Kidney (tissue), 22 donors: ENCODE measurements at places on chromosomes 16 and 17.

- no peak for DNase-seq
Observed at GRCh38 chr16:49779979-49780378, 75.9 kb downstream of the ZNF423 start.

GRCh38 chr17:15343749-15344148 is 2.4 kb upstream of the TEKT3 start:
- DNase-seq = no peak

- no peak for DNase-seq
Observed at GRCh38 chr17:50560931-50561745, 623 bp downstream of the CACNA1G start.

- DNase-seq = no peak
Observed at GRCh38 chr17:33531311-33531710, 238.2 kb upstream of the ASIC2 start.

DNA sequence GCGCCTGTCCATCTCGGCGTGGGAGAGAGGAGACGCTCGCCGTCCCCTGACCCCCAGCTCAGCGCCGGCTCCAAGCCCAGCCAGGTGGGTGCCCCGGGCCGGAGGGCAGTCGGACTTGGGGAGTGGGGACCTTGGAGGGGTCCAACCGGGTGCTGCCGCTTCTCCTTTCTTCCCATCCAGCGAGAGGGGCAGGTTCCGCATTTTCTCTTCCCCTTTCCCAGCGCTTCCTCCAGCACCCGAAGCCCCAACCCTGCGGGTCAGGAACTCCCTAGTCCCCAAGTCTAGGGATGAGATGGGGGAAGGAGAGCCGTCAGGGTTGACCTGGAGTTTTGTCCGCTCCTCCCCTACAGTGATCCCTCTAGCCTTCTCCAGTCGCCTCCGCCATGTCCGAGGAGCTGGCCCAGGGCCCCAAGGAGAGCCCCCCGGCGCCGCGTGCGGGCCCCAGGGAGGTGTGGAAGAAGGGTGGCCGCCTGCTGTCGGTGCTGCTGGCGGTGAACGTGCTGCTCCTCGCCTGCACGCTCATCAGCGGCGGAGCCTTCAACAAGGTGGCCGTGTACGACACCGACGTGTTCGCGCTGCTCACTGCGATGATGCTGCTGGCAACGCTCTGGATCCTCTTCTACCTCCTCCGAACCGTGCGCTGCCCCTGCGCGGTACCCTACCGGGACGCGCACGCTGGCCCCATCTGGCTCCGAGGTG is at the start of gene OTOP2:
TSS of gene OTOP2 (plus strand) at position 24 of the 699 bp plus-strand sequence. CDS start at position 384, 360 bp downstream.
- peak; percentile 63 for DNase-seq

GRCh38 chr17:44798356-44798755 is 31.7 kb downstream of the GJC1 start:
- DNase-seq = no peak

DNA sequence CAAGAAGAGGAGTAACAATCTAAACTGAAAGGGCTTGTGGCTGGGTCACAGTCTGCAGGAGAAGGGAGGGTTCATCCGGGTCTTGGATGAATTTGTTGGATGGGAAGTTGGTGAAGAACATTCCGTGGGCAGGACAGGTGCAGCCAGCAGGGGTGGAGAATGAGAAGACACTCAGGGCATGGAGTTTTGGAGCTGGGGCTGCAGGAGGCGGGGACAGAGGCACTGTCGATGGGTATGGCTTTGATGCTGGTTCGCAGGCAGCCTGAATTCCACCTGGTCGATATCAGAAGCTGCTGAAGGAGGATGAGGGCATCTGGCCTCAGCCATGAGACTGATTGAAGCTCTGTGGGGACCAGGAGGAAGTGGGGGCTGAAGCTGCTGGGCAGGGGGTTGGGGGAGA is 36.1 kb upstream of the CBFA2T3 start:
- no peak for DNase-seq

- no peak for DNase-seq
Observed at GRCh38 chr16:89018282-89019158, 41.5 kb upstream of the CBFA2T3 start.

DNA sequence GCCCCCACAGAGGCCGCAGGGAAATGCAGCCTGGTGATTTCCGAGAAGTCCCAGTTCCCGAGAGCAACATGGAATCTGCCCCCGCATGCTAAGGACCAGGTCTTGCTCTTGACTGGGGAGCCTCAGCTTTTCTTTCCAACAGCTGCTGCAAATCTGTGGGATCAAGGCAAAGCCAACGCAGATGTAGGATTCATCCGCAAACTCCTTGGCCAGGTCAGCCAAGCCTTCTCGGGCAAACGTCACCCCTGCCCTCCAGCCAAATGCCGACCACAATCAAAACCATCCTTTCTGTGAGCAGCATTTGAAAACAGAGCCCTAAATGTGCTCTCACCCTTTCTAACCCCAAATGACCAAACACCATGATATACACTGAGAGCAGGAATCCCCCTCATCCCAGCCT is 54.0 kb downstream of the MRM3 start:
- DNase-seq = peak; percentile 22

DNA sequence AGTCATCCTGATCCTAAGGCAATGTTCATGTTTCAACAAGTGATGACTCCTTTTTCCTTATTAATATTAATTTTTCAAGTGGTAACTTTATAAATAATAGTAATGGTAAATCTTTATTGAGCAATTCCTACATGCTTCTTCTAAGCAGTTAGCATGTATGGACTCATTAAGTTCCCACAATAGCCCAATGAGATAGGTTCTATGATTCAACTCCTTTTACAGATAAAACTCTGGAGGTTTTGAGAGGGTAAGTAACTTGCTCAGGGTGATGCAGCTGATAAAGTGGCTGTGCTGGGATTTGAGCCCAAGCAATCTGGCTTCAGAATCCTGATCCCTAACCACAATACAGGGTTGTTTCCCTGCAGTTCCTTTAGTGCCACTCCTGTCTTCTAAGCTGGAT is 25.3 kb downstream of the SLC47A1 start:
- DNase-seq = no peak

DNA sequence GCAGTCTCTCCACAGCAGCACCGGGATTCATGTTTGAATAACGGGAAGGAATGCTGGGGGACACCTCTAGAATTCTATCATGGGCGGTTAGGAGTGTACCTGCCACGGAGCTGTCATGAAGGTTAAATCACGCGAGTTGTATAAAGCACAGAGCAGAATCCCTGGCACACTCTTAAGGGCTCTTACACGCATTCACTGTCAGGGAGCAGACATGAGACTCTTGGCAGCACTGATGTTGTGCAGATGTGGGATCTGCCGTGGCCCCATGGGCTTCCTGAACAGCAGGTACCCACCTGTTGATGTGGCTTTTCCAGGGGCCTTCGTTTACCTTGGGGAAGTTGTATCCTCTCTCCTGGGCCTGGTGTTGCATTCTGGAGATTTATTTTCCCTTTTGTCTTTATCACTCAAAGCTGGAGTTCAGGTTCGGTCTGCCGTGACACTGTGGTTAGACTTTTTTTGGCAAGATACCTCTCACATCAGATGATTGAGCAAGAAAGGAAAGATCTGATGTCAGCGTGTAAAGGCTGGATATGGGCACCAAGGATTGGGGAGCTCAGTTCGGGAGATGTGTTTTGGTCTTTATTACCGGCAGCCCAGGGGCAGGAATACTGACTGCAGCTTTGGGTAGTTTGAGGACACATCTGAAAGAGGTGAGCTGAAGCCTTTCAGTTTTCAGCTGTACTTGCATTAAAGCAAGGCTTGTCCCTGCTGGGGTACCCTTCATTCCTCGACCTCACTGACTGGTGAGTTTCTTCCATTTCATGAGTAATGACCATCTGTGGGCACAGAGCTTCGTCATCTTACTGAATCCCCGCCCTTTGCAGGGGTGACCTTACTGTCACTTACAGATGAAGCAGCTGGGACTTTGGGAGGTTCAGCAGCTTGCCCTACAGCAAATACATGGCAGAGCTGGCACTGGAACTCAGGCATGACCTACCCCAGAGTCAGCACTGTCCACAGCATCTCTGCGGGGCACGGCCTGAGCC is 19.3 kb downstream of the KNOP1 start:
- no peak for DNase-seq

DNA sequence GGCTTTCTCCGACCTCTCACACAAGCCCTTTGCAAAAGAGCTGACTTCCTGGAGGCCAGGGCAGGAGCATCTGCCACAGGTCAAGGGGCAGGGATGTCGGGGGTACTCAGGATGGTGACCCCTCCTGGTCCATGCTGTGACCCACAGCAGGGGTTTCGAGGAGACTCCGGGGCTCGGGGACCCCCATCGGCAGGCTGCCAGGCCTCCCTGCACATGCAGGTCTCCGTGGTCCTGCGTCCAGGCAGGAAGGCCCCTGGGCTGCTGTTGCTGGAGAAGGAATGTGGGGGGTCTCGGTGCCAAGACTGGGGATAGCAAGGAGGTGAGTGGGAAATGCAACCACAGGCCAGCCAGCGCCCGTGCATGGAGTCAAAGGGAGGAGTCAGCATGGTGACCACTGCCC is 11.6 kb downstream of the NATD1 start:
- no peak for DNase-seq

DNA sequence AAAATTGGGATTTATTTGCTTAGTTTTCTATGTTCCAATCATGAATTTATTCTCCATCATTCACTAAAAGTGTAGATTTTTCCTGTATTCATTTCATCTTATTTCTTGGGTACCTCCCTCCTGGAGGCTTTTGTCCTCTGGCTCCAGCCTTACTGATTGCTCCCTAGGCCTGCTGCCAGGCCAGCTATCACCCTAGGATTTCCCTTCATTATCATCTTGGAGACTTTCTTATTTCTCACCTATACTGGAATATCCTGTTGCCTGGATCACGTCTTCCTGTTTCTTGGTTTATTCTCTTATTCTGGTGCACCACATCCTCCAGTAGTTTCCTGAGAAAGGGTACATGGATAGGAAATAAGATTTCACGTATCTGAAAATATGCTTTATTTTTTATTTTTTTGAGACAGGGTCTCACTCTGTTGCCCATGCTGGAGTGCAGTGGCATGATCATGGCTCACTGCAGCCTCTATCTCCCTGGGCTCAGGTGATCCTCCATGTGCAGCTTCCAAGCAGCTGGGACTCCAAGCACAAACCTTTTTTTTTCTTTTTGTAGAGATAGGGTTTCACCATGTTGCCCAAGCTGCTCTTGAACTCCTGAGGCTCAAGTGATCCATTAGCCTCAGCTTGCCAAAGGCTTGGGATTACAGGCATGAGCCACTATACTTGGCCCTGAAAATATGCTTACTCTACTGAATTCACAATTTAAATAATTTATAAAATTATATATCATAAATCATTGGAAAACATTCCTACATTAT is 13.3 kb upstream of the KPNB1 start:
- DNase-seq = no peak

DNA sequence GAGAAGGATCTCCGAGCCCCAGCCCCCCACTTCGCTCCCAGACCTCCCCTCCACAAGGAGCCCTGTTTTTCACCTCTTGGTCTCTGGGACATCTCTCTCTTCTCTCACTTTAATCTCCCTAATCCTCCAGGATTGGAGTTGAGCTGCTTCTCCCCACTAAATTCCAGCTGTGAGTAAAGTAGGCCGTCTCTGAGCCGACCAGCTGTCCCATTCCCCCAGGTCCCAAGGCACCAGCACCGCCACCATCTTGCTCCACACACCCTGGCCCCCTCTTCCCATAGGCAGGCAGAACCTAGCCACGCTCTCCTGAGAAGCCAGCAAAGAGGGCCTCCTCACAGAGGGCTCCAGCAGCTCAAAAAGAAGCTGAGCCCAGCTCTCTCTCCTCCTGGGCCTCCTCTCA is 878 bp downstream of the DLG4 start:
- DNase-seq = no peak

- no peak for DNase-seq
Observed at GRCh38 chr17:66491213-66491612, 188.8 kb downstream of the PRKCA start.

DNA sequence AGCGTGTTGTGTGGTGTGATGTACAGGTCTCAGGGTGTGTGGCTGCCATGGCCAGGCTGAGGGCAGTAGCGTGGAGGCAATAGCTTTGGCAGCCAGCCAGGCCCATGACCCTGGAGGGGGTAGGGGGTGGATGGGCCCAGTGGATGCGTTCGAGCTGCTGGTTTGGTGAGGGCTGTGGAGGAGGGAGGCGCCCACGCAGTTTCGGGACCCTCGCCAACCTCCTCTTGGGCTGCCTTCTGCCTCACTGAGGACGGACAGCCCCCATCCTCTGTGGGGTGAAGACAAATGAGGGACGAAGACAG is 238.6 kb upstream of the GSE1 start:
- no peak for DNase-seq

DNA sequence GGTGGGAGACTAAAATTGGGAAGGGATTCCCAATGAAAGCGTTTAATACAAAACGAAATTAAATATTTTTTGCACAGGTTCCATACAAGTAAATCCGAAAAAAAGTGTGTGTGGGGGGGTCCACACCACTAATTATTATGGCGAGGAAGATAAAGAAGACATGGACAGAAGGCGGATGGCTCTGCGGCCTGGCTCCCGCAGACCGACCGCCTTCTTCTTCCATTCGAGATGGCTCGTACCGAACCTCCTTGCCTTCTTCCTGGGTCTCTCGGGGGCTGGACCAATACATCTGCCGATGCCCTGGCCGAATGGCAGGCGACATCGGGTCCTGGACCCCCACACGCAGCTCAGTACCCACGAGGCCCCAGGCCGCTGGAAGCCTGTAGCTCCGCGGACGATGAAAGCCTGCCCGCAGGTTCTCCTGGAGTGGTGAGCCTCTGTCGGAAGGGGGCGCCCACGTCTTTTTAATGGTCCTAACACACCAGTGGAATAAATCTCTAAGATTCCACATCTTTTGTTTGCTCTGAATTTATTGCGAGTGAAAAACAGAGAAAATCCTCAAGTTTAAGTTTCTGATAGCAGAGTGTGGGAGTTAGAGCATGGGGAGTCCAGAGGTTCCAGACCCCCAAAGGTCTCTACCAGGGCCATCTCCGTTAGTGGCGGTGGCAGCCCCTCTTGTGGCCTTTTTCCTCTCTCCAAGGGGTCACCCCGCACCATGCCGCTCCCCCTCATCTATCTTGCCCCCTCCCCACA is 1.4 kb downstream of the PRAC2 start:
- DNase-seq = peak; percentile 94

- no peak for DNase-seq
Observed at GRCh38 chr17:1324201-1324771, 44.8 kb downstream of the TRARG1 start.

- no peak for DNase-seq
Observed at GRCh38 chr17:5703736-5704135, 119.4 kb upstream of the NLRP1 start.

GRCh38 chr17:17355426-17355825 is 52.3 kb downstream of the NT5M start:
- DNase-seq = no peak

- no peak for DNase-seq
Observed at GRCh38 chr17:50498021-50498874, 10.0 kb upstream of the MYCBPAP start.
